CD4-positive, alpha-beta T cell treated with Interleukin-4 for 1 hour (primary cell): ENCODE measurements at places on chromosomes 5 and 9.

DNA sequence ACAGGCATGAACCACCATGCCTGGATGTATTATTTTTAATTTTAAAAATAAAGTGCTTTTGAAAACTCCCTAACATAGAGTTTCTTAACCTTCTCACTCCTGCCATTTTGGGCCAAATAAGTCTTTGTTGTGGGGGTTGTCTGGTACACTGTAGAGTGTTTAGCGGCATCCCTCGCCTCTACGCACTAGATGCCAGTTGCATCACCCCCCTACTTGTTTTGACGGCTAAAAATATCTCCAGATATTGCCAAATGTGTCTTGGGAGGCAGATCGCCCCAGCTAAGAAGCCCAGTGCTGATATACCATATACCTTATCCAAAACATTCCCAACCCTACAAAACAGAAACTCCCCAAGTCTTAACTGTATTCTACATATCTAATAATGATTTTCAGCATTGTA lies 54.6 kb downstream of the SCAI start:
- no peak for DNase-seq

- peak; percentile 79 for DNase-seq
Measured at GRCh38 chr5:132063090-132063911, 2.8 kb downstream of the IL3 start.

DNA sequence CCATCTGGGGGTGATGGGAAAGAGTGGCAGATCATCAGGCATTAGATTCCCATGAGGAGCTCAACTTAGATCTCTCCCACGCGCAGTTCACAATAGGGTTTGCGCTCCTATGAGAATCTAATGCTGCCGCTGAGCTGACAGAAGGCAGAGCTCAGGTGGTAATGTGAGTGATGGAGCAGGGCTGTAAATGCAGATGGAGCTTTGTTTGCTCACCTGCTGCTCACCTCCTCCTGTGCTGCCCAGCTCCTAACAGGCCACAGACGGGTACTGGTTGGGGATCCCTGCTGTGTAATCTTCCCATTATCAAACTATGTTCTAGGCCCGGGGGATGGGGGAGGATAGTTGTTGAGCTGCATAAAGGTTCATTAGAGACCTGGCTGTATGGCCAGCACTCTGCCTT lies 58.4 kb downstream of the UGCG start:
- no peak for DNase-seq

GRCh38 chr5:35003018-35003957 lies 44.5 kb downstream of the AGXT2 start:
- peak; percentile 40 for DNase-seq

GRCh38 chr5:94623877-94624276 lies 5.4 kb downstream of the SLF1 start:
- DNase-seq, result no peak

DNA sequence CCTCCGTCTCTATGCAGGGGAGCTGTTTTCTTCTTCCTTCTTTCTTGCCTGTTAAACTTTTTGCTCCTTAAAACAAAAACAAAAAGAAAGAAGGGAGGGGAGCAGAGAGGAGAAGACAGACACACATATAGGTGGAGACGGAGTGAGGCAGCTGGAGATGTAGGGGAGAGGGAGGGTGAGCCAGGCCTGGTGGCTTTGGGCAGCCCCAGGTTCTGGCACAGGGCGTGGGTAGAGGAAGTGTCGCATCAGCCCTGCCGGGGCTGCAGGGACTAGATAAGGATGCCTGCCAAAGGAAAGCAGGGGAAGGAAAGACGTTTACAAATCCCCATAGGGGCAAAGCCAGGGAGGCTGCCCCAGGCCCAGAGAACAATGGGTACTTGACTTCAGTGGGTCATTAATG lies 38.7 kb upstream of the PTGS1 start:
- no peak for DNase-seq

GRCh38 chr9:127534931-127535330 lies 77.1 kb upstream of the STXBP1 start:
- DNase-seq, result no peak

- DNase-seq, result no peak
Measured at GRCh38 chr5:108320231-108320630, 61.7 kb downstream of the FBXL17 start.

- peak; percentile 60 for DNase-seq
Measured at GRCh38 chr9:127574072-127574993, 37.7 kb upstream of the STXBP1 start.

GRCh38 chr5:92444888-92445287 lies 1061.8 kb upstream of the ARRDC3 start:
- DNase-seq, result no peak

DNA sequence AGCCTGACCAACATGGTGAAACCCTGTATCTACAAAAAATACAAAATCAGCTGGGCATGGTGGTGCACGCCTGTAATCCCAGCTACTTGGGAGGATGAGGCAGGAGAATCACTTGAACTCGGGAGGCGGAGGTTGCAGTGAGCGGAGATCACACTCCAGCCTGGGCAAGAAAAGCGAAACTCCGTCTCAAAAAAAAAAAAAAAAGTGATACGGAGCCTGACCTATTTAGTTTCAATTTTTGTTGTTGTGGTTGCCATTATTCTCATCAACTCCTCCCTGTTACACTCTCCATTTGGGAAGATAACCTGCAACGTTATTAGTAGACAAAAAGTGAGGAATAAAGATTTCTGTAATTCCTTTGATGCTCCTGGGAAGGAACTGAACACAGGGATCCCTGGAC lies 1.3 kb downstream of the STOM start:
- no peak for DNase-seq

- no peak for DNase-seq
Measured at GRCh38 chr9:133838859-133839507, 100.8 kb upstream of the SARDH start.

GRCh38 chr5:1930880-1931603 lies 48.3 kb upstream of the IRX4 start:
- DNase-seq, result no peak

DNA sequence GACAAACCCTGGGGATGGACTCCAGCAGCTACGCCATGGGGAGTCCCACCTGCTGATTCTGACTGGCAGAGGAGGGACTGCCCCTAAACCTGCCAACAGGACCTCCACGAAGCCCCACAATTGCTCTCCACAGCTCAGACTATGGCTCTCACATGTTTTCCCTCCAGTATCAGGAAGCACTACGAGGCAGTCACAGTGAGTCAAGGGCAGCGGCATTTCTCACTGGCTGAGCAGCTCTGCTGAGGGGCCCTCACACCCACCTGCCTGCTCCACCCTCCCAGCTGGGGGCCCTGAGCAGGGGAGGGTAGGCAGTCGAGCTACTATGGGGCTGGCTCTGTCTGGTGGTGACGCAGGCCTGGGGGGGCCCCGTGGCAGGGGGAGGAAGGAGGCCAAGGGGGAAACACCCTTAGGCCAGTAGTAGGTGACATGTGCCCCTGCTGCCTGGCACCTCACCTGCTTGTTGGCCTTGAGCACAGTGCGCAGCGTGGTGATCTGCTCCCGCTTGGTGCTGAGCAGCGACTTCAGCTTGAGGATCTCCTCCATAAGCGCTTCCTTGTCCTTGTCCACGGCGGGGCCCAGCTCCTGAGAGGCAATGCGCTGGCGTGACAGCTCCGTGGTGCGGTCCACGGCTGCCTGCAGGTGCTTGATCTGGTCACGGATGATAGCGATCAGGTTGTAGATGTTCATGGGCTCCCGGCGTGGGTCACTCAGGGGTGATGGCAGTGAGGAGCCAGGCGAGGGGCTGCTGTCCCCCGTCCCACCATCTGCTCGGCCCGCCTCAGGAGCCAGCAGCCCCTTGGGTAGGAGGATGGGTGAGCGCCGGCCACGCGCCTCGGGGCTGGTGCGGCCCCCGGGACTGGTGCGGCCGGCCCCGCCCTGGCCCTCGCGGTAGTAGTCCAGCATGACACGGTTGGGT lies 46.3 kb downstream of the BICD2 start:
- no peak for DNase-seq

GRCh38 chr5:96226941-96227552 lies 206.0 kb downstream of the PCSK1 start:
- DNase-seq, result no peak

DNA sequence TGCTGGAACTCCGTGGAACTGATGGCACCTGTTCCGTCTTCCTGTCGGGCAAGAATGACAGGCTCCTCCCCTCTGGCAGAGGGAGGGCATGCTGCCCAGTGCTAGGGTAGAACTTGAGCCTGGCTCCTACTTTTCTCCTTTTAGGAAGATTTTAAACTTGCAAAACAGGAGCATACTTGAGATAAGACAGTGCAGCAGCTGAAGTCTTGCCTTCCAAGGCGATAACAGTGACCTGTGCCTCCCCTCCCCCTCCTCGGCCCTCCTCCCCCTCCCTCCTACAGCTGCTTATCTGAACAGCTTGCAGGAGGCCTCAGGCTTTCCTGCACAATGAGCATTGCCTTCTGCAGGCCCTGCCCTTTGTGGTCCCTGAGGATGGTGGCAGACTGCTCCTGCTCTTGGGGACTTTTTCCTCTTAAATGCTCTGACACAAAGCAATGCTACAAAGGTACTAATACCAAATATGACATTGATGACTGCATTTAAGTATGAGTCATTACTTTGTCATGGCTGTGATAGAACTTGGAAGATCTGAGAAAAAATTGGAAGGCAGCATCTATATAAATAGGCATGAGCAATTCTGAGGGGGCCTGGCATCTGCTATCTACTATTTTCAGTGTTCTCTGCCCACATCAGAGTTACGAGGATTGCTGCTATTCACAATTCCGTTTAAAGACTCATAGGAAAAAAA lies 2.0 kb downstream of the GADD45G start:
- DNase-seq, result no peak

DNA sequence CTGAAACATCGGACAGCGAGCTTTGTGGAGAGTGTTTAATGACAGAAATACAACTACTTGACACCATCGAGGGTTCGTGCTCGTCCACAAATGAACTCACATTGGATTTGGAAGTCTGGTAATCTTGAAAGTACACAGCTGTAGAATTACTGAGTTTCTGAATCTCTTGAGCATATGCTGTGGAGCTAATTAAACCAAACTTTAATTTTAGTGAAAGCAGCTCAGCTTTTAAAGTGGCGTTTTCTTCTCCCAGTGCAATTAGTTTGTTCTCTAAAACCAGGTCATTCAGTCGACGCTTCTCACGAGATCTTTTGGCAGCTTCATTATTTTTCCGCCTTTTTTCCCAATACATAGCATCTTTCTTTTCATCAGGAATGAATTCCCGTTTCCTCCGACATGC lies 13.5 kb downstream of the NFIL3 start:
- no peak for DNase-seq

GRCh38 chr9:33750307-33750838 lies 45.0 kb upstream of the PRSS3 start:
- DNase-seq, result no peak

GRCh38 chr5:116046823-116047222 lies 14.6 kb downstream of the ARL14EPL start:
- no peak for DNase-seq

GRCh38 chr9:34371886-34372466 lies 4.7 kb downstream of the MYORG start:
- DNase-seq, result no peak

GRCh38 chr5:99553211-99553810 lies 624.5 kb upstream of the CHD1 start:
- no peak for DNase-seq

GRCh38 chr9:93649610-93650261 lies 73.4 kb downstream of the PHF2 start:
- no peak for DNase-seq

GRCh38 chr5:54024466-54024865 lies 285.9 kb downstream of the ARL15 start:
- no peak for DNase-seq

GRCh38 chr5:10445352-10445751 lies 3.7 kb downstream of the ROPN1L start:
- no peak for DNase-seq

DNA sequence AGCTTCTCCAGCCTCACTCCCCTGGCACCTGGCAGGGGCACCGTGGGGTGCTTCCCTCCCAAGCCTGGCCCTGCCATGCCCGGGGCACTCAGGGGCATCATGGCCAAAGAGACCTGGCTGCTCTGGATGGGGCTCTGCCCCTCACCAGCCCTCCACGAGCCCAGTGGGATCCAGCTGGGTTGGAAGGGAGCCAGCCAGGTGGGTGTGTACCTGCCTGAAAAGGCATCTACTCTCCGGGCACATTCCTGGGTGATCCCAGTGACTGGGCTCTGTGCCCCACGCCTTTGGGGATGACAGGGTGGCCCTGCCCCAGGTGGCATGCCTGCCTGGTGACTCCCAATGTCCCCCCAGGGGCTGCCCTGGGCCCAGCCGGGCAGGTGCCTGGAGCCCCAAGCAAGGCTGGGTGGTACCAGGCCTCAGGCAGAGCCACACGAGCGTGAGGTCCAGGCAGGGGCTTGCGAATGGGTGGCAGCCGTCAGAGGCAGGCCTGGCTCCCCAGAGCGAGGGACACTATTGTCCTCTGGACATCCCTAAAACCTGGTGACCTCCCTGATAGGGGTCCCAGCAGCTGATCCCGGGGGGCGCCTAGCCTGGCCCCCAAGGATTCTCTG lies 777 bp downstream of the GPSM1 start:
- DNase-seq, result no peak

DNA sequence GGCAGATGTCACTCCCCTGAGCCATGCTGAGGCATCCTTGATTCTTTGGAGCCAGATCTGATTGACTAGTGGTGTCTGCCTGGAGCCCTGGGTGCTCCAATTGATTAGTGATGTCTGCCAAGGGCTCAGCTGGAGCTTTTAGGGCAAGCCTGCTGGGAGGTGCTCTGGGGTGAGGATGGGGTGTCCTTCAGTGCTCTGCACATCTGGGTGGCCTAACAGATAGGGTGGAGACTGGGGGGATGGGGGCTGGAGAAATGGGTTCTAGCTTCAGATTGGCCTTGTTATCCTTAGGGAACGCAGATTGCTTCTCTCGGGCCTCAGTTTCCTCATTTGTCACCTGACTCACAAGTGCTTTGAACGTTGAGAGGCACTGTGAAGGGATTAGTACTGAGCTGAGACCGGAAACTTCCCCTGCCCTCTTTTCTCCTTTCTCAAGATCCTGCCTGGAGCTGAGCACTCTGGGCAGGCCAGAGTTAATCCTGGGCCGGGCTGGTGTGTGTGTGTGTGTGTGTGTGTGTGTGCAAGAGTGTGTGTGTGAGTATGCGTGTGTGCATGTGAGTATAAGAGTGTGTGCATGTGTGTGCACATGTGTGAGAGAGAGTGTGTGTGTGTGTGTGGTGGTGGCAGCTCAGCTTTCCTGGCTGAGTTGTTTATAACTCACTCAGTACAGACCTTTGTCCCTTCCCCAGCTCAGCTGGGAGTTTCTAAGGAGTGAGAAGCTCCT lies 5.6 kb upstream of the IER5L start:
- DNase-seq, result no peak

DNA sequence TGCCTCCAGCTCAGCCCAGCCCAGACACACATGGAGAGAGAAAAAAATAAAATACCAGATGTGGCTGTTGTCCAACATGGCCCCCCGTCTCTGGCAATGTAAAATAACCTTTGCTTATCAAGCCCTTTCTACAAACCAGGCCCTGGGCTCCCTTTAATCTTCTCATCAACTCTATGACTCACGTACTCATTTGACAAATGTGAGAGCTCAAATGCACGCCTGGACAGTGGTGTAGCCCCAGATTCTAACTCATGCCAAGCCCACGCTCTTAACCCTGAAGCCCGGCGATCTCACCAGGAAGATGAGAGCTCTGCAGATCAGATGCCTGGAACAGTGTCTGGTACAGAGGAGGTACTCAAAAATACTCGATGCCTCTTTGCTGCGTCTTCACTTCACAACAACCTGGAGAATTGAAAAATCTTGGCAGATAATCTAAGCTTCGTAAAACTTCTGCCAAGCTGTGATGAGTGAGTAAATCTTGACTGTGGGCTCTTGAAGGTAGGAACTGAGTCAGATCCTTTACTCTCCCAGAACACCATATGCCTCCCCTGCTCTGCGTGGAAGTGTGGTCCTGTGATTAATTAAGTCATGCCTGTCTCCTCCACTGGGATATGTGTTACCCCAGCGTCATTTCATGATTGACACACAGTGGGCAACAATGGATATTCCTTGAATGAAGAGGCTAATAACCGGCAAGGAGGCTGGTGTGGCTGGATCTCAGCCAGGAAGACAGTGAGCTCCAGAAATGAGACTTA lies 102.0 kb upstream of the FSTL4 start:
- DNase-seq, result no peak
